Panc1 (cell line): ENCODE measurements at places on chromosomes 1 and 21. TPM values are rescaled to one million over a fixed set of nuclear protein-coding genes. Genes with fewer than 3 reads are reported as not detected.

Gene TNFRSF18
- 4.3 TPM for total RNA-seq

DNA sequence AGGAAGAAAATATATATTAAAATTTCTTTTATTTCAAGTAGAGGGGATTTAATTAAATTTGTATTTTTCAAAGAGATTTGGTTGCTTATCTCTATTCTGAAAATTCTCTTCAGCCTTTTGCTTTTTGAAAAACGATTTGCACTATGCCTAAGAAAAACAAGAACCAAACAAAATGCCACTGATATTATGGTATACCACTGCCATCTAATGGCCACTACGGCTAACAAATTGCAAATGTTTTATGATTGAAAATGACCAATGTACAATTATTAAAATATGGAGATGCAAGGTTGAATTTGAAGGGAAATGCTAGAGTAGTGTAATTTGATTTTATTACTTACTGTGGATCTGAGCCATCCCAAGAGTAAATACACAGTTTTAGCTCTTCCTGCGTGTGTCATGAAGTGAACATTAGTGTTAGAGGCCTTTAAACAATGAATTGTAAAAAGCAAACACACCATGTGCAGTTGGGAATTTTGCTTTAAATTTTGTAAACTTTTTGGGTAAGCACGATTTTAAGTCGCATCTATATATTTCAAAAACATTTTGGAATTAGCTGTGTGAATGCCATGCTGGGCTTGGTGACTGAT is 137.4 kb upstream of the USP25 start:
- H3K36me3 ChIP-seq = no peaks in the 10 kb centered on the region
- no peaks in the 10 kb centered on the region for H3K4me1 ChIP-seq

DNA sequence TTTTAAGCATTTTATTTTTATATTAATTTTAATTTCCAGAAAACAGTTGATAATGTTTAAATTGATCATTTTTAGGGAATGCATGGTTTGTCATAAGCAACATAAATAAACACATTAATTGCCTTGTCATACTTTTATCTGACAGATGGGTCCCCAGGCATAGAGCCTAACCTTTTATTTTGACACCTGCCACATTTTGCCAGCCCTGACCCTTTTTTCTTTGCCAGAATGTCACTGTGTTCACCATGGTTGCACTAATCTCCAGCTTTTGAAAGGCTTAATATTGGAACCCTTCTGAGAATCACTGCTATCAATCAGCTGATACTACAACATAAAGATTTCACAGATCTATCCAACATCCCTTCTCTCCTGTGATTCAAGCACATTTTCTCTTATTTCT is 56.0 kb upstream of the DPYD start:
- no peaks in the 10 kb centered on the region for H3K36me3 ChIP-seq
- no peak overlapping the region for H3K27ac ChIP-seq
- H3K4me3 ChIP-seq = no peak overlapping the region
- no peaks in the 10 kb centered on the region for H3K27me3 ChIP-seq
- no peaks in the 10 kb centered on the region for H3K4me1 ChIP-seq
- no peak for DNase-seq

Gene NFASC
- 16.9 TPM for total RNA-seq

GRCh38 chr21:40047211-40047610 is 180.0 kb downstream of the PCP4 start:
- H3K4me1 ChIP-seq = no peaks in the 10 kb centered on the region
- no peaks in the 10 kb centered on the region for H3K27me3 ChIP-seq
- H3K4me3 ChIP-seq = no peak overlapping the region
- no peaks in the 10 kb centered on the region for H3K36me3 ChIP-seq
- no peak overlapping the region for H3K27ac ChIP-seq
- no peak for DNase-seq

- H3K4me1 ChIP-seq = peaks cover 10% of the 10 kb centered on the region
- no peaks in the 10 kb centered on the region for H3K36me3 ChIP-seq
- H3K27me3 ChIP-seq = peaks cover 2% of the 10 kb centered on the region; the same call in 1 of the 2 replicates
- no peak for DNase-seq
- no peak overlapping the region for H3K4me3 ChIP-seq
Measured at GRCh38 chr1:201169203-201169602, 14.9 kb upstream of the TMEM9 start.

GRCh38 chr1:101506541-101507164 is 269.8 kb downstream of the S1PR1 start:
- no peak overlapping the region for H3K27ac ChIP-seq
- H3K4me1 ChIP-seq = no peaks in the 10 kb centered on the region
- H3K27me3 ChIP-seq = no peaks in the 10 kb centered on the region
- no peak overlapping the region for H3K4me3 ChIP-seq
- peak; percentile 8 for DNase-seq
- H3K36me3 ChIP-seq = no peaks in the 10 kb centered on the region
